ENCODE measurements at places on chromosomes 2 and 18.

DNA sequence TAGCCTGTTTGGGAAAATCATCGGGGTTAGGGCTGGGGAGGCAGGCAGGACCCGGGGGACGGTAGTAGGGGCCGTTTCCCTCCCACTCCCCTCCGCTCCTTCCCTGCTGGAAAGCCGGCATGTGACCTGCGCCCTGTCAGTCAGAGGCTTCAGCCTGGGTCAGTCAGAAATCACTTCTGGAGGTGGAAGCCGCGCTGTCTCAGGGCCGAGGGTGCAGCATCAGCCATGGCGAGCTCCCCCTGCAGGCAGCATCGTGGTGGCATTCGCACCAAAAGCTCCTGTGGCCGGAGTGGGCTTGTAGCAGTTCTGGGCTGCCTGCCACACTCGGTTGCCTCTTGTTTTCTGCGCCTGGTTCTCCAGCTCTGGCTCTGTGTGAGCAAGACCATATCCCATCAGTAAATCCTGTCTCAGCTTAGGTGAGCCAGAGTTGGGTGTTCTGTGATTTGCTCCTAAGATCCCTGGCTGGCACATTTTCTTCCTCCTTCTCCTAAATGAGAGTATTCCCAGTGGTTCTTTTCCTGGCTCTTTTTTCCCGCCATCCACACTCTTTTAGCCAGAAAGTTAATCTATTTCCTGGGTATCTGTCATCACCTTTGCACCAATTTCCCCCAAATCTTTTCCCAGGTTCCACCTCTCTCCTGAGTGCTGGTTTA is 123.9 kb upstream of the CD302 start:
- peak; percentile 28 for DNase-seq

- no peak for DNase-seq
Observed at GRCh38 chr2:11616851-11617415, 53.1 kb downstream of the NTSR2 start.

GRCh38 chr18:39318462-39318861 is 1752.9 kb upstream of the CELF4 start:
- DNase-seq: no peak

GRCh38 chr2:166994588-166995336 is 106.5 kb downstream of the XIRP2 start:
- no peak for DNase-seq

- DNase-seq: no peak
Observed at GRCh38 chr2:40316620-40317019, 135.3 kb downstream of the SLC8A1 start.

DNA sequence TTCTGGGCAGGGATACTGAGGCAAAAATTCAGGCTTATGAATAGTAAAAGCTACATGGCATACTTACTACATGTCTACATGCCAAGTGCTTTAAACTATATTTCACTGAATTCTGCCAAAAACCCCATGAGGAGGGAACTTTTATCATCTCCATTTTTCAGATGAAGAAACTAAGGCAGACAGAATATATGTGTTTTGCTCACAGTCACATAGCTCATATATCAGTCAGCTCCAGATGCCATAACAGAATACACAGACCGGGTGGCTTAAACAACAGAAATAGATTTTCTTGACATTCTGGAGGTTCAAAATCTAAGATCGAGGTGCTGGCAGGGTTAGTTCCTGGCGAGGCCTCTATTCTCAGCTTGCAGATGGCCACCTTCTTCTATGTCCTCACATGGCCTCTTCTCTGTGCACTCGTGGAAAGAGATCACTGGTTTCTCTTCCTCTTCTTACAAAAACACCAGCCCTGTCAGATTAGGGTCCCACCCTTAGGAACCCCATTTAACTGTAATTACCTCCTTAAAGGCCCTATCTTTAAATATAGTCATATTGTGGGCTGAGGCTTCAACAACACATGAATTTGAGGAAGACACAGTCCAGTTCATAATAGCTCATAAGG is 27.1 kb upstream of the CREB1 start:
- DNase-seq: no peak

GRCh38 chr2:187157046-187157445 is 291.0 kb downstream of the CALCRL start:
- DNase-seq: no peak

DNA sequence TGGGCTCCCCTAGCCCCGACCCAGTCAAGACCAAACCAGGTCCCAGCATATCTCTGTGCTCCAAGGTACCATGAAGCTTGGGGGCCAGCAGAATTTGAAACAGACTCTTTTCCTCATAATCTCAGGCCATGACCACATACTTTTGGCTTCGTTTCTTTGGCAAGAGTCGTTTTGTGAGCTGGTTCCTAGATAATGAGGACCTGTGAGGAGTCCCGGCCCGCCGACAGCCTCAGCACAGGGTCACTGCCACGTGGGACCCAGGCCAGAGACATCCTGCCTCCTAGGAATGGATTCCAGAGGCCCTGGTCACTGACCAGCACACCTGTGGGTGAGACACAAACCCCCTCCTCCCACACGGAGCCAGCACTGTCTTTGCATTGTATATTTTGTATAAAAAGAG is 73.5 kb downstream of the VAPA start:
- DNase-seq: no peak

DNA sequence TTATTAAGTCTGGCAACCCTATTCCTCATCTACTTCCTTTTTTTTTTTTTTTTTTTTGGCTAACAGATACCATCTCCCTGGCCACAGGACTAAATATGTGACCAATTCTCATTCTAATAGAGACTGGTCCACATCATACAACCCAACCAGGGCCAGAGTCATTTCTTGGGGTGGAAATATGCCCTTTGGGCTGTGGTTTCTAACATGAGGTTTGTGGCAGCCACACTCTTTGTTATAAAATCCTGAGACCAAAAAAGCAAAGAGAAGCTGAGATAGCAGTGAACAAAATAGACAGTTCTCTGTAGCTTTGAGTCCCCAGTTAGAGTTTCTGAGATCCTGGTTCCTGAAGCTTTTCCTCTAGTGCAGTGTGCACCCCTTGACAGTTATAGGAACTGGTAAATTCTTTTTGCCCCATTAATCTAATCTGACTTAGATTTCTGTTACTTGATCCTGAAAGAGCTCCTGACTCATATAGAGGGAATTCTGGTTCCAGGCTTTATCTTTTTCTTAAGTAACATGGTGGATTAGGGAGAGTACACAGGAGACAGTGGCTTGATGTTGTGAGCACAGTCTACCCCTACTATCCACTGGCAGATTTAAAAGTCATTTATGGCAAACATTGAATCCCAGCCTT is 86.8 kb downstream of the MAIP1 start:
- DNase-seq: no peak

GRCh38 chr2:183163821-183164649 is 39.8 kb downstream of the NUP35 start:
- no peak for DNase-seq

- no peak for DNase-seq
Observed at GRCh38 chr2:156933645-156934225, 323.8 kb upstream of the GALNT5 start.

GRCh38 chr2:235903782-235904584 is 264.2 kb downstream of the GBX2 start:
- no peak for DNase-seq

- DNase-seq: no peak
Observed at GRCh38 chr2:136332436-136333095, 214.6 kb upstream of the CXCR4 start.

DNA sequence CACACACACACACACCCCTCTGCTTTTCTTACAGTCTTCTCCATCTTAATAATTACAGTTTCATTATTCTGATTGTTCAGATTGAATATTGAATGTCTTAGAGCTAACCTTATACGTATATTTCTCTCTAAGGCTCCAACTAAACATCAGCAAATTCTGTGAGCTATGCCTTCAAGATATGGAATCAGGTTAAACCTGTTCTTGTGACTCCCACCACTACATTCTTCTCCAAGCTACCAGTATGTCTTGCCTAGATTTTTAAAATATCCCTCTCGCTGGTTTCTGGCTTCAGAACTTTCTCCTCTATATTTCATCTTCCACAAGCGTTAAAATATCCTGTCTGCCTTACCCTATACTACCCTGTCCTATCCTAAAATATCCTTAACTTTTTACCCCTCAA is 1346.4 kb upstream of the CDH2 start:
- DNase-seq: no peak

DNA sequence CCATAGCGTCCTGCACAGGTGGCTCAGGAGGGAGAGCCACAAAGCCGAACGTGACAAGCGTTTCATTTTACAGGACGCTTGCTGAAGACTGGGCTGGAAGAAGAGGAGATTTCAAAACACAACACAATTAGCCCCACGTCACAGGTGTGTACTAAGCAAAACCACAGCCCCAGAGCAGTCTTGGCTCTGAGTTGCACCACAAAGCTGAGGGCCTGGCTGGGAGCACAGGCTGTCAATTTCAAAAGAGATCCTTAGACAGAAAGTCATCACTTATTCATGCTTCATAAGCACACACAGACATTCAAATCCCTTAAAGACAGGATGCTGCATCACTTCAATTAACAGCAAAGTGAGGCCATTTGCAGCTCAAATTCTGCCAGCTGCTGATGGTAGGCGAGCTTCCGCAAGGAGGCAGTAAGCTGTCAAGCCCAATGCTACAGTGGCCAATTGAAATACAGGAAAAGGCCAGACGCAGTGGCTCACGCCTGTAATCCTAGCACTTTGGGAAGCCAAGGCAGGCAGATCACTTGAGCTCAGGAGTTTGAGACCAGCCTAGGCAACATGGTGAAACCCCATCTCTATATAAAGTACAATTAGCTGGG is 79.6 kb downstream of the SKA1 start:
- no peak for DNase-seq

GRCh38 chr2:59583173-59583765 is 970.2 kb downstream of the BCL11A start:
- DNase-seq: no peak

DNA sequence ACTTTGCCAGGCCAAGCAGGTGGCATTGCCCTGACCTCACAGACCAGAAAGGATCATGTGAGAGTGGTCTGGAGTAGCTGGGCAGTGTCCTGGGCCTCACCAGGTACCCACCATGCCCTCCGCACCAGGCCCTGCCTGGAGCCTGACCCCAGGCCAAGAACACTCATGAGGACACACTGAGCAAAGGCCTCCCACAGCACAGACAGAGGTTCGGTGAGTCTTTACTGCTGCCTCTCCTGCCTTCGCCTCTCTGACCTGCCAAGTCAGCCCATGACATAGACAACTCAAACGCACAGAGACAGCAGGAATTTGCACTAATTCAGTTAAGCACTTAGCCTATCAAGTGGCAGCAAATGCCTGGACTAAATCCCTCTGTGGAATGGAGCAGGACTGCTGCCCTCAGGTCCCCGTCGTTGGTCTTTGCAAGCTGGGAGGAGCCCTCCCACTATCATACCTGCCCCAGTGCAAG is 62.5 kb downstream of the RHOB start:
- DNase-seq: no peak

- DNase-seq: no peak
Observed at GRCh38 chr18:56712761-56713160, 61.6 kb downstream of the WDR7 start.
